Fibroblast of villous mesenchyme (primary cell): ENCODE measurements at places on chromosomes 12 and 14. TPM values are rescaled to one million over a fixed set of nuclear protein-coding genes. Genes with fewer than 3 reads are reported as not detected.

GPR84 gene
- total RNA-seq: not detected in 2 replicates

LRRC10 gene
- not detected in 2 replicates for total RNA-seq

ACVRL1 gene
- 10.8 and 18.0 TPM in 2 replicates for total RNA-seq

- peak; percentile 39 for DNase-seq
These were observed 16.2 kb downstream of the NOXRED1 start for GRCh38 chr14:77407158-77407557.

DNA sequence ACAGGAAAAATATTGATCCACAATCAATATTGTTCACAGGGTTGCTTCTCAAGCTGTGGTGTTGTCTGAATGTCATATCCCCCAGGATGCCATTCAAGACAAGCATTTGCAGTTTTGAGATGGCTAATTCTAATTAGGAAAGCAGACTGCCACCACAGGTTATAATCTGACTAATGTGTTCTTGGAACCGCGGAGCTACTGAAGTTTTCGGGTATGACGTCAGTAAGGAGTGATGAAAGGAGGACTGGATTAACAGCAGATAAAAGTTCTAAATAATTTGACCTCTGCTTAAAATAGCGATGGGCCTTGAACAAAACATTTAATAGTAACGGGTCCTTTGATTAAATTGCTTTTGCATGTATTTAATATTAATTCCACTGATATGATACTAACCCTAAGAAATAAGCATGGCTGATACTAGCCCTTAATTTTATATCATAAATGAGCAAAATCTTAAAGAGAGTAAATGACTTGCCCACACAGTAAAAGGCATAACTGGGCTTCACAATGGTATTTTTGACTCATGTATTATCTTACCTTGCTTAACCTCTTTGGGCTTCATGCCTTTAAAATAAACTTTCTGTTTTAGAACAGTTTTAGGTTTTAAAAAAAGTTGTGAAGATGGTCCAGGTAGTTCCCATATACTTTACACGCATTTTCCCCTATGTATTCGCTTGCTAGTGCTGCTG, 50.3 kb downstream of the TSHR start:
- peak; percentile 3 for DNase-seq

DNA sequence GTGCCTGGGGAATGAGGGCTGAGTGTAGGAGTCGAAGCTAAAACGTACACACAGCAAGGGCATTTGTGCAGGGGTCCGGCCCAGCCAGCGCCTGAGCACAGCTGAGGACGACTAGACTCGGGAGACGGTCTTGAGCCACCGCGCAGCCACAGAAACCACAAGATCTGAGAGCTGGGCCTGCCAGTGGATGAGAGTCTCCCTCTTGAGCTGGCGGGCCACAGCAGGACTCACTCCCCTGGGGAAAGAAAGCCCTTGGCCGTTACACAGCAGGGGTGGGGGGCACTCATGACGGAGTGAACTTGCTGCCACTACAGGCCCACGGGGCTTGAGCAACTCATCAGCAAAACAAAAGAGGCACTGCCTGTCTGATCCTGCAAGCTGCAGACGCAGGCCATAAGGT, 23.0 kb downstream of the STX2 start:
- no peak for DNase-seq

DNA sequence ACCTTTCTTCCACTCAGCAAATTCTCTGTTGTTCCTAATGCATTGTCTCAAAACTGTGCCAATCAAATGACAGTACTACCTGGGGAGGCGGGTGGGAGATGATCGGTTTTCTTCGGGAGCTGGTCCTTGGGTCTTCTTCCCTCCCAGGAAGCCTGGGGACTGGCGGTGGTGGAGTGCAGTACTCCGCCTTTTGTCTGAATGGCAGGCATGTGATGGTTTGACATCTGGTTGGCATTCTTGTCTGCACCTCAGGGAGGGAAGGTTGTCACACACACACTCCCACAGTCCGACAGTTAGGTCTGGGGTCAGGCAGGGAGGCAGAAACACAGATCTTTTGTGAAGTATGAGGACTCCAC, 114.8 kb downstream of the SNAPC1 start:
- no peak for DNase-seq

- no peak for DNase-seq
These were observed 19.8 kb downstream of the DIP2B start for GRCh38 chr12:50524621-50525020.

DNA sequence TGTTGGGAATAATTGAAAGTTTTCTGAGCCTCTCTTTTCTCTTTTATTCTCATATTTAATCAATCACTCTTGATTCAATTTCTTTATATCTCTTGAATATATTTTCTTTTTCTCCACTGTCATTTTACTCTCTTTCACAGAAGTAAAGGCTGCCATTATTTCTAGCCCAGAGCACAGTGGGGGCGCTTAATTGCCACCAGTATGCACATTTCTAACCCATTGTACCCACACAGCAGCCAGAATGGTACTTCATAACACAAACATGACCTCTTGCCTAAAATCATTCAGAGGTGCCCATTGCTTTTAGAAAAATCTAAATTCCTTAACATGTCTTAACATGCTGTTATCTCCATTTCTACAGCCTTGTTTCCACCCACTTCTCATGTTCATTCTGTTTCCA, 190.2 kb upstream of the LMO3 start:
- DNase-seq: no peak
